ENCODE measurements at places on chromosomes 12 and 14.

DNA sequence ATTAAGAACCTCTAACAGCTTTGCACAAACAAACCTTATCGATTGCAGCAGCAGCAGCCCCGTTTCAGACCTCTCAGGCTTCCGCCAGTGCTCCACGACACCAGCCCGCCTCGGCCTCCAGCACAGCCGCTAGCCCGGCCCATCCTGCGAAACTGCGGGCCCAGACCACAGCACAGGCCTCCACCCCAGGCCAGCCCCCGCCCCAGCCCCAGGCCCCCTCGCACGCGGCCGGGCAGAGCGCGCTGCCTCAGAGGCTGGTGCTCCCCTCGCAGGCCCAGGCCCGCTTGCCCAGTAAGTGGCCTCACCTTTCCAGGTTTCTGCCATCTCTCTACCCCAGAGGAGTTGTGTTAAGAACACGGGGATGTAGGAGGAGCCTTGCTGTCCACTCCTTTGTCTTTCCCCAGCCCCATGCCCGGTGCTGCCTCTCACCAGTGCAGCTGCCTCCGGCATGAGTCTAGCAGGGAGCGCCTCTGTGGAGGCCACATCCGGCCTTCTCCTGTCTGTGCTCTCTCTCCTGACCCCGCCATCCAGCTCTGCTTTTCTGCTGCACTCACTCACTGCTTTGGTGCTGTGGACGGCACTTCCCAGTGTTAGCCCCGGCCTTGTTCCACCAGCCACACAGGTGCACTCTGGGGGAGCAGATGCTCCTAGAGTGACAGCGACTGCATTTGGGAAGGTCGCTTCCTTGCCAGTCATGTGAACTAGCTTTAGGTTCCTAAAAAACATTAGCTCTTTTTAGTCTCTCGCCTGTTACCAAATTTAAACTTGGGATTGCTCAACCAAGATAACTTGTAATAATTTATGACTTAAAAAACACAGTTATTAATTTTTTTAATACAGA is 71.5 kb downstream of the EP400 start:
- no peak for DNase-seq

GRCh38 chr12:40439771-40440492 is 215.1 kb downstream of the LRRK2 start:
- DNase-seq, result no peak

- no peak for DNase-seq
These were observed 192.9 kb downstream of the SEC23A start for GRCh38 chr14:38910092-38910491.

DNA sequence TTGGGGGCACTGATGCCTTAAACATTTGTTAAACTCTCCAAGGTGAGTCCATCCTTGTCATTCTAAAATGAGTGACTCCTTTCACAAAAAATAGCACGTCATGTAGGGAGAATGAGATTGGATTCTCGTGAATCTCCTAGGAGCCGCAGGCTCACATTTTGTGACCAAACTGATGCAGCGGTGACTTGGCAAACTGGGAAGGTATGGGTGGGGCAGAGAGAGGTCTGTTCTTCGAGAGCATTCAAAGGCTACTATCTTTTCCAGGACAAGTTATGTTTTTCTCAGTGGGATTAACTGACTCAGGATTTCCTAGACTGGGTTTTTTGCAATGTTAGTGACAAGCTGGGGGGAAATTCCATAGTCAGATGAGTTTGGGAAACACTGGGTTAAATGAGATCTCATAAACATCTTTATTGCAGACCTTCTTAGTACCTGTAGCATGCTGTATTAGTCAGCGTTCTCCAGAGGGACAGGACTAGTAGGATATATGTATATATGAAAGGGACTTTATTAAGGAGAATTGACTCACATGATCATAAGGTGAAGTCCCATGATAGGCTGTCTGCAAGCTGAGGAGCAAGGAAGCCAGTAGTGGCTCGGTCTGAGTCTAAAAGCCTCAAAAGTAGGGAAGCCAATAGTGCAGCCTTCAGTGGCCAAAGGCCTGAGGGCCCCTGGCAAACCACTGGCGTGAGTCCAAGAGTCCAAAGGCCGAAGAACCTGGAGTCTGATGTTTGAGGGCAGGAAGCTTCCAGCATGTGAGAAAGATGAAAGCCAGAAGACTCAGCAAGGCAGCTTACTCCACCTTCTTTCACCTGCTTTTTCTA is 61.0 kb downstream of the FOXN4 start:
- no peak for DNase-seq

DNA sequence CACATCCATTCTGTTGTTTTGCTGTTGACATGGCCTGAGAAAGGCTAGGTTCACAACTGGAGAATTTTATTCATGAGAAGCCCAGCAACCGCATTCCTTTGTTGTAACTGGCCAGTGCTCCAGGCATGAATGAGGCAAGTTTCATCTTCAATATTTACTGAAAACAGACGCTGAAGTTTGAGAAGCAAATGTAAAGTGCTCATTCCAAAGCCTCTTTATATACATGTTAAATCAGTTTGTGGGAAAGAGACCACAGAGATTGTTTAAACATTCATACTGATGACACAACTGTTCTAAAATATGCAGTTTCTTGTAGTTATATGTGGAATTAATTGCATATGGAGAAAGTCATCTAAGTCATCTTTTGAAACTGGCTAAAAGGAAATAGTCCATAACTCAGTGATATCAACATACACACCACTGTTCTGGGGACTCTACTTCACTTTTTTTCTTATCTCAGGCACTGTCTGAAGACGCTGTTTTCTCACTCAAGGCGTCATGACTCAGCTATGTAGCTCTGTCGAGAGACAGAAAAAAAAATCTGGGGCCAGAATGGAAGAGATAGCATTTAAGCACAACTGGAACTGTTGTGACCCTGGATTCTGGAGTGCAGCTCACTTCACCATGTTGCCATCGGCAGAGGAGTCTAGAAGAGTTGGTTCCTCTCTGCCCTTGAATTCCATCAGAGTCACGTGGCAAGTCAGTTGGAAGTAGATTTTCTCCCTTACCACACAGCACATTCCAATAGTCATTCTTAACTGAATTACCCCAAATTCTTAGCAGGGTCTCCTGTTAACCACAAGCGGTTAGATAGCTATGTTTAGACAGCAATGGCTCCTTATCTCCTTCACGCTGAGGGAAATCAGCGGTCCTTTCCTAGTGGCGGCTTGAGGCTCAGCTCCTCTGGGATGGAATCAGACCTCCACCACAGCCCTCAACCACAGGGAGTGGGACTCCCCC is 258.4 kb upstream of the HMGA2 start:
- DNase-seq, result no peak

DNA sequence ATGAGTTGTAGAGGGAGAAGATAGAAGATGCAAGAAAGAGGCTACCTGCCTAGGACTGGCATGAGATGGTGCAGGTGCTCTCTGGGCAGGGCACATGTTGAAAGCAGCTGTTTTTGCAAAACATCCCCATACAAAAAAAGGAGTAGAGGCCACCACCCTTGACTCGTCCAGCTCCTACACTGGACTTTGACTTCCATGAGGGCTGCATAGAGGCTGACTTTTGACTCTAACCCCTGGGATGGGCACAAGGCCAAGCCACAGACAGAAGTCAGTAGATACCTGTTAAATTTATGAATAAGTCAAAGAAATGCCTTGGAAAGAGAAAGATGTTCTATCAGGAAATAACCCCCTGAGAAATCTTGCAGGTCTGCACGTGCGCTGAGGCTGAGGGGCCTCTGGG is 1139.1 kb upstream of the TMEM132C start:
- DNase-seq, result no peak

GRCh38 chr12:45509187-45509586 is 220.3 kb upstream of the ARID2 start:
- no peak for DNase-seq

All from adrenal gland (tissue), 19 donors.